ENCODE measurements at places on chromosomes 5 and 9.

DNA sequence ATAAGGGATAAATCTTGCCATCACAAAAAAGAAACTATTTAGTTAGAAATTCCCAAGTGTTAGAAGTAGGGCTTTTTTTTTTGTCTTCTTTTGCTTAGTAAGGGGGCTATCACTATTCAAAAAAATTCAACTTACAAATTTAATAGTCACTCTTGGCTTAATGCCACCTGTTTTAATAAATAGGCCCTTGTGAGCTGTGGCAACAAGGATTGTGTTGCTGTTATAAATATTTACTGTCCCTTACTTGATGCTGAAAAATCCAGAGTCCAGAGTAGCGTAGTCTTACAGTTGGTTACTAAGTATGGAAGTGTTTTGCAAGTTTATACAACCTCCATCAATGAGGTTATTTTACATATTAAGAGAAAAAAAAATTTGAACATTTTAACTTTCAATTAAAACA lies 21.4 kb upstream of the CEP78 start:
- DNase-seq: no peak

DNA sequence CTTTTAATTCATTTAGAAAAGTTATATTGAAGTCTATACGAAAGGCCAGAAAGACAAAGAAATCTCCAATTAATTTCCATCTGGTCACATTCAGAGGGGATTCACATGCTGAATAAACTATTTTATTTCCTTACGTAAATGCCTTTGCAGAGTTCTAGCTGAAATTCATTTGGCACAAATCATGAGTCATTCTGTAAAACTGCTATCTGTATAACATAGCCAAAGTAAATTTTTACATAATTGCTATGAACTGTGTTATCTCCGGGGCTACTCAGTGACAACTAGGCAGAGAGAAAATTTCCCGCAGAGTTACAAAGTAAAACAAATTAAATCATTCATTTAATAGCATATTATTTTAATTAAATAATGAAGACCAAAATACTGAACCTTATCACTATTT lies 463.2 kb upstream of the ADAMTS16 start:
- DNase-seq: no peak

DNA sequence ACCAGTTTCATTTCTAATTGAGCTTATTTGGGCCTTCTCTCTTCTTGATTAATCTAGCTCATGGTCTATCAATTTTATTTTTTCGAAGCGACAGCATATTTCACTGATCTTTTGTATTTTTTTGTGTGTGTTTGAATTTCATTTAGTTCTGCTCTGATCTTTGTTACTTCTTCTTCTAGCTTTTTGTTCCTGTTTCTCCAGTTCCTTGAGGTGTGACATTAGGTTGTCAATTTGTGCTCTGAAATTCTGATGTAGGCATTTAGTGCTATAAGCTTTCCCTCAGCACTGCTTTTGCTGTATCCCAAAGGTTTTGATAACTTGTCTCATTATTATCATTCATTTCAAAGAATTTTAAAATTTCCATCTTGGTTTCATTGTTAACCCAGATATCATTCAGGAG lies 67.3 kb downstream of the STRBP start:
- DNase-seq: no peak

GRCh38 chr9:130359819-130360218 lies 84.9 kb upstream of the ASS1 start:
- no peak for DNase-seq

DNA sequence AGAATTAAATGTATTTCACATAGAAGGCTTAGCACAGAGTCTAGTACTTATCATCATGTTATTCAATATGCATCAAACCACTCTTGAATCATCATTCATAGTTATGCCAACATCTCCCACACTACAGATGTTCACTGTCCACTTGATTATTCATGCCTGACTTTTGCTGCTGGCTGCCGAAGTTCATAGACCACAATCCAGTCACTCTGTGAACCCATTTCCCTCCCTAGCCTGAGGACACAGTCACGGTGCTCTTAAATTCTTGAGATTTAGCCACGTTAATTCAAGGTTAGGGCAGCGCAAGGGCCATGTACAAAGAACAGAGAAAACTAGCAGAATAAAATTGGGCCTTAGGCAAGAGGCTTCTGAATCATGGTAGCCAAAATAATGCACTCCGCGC lies 32.4 kb downstream of the ABCA1 start:
- no peak for DNase-seq

GRCh38 chr9:127991017-127991756 lies 10.4 kb upstream of the EEIG1 start:
- DNase-seq: peak; percentile 7

DNA sequence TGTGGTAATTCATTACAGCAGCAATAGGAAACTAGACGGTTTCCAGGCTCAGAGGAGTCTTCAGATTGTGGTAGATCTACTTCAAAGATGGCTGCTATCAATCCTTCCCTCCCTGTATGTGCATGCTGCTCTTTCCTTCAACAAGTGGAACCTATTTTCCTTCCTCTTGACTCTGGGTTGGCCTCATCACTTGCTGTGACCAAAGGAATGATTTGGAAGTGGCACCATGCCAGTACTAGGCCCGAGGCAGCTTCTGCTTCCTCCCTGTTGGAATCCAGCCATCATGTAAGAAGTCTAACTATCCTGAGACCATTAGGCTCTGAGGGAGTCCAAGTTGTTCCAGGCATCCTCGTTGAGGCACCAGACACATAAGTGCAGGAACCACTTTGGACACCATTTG lies 46.5 kb upstream of the MCTP1 start:
- no peak for DNase-seq

- no peak for DNase-seq
Observed at GRCh38 chr9:86643946-86644674, 289.9 kb upstream of the TUT7 start.

DNA sequence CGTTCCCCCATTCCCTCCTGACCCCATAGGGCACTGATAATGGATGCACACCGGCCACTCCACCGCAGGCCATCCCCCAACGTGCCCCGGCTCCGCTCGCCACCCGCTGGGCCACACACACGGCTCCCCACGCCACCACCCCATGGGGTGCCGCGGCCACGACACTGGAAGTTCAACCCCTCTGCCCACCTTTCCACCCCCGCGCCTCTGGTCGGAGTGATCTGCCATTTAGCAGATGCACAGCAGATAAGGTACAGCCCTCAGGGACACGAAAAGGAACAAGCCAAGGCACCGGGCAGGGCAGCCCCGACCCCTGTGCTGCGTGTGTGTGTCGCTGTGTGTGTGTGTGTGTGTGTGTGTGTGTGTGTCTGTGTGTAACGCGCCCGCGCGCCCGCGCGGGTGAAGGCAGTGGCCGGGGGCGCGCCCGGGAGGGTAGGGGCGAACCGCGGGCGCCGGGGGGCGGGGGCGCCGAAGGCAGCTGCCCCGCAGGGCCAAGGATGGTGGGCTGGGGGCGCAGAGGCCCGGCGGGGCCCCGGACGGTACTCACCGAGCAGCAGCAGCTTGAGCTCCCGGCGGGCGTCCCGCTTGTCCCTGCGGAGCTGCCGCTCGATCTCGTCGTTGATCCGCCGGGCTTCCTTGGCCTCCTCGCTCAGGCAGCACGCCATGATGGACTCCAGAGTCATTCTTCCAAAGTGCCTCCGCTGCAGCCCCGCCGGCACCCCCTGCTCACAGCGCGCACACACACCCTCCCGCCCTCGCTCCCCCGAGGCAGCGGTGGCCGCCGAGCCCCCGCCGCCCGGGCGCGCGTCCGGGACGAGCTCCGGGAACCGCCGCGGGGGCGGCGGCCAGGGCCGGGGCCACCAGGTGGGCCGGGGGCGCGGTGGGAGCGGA lies 813 bp downstream of the GNAQ start:
- peak; percentile 72 for DNase-seq
